ENCODE measurements at places on chromosomes 1 and 21.

GRCh38 chr1:221815660-221816059, 73.8 kb upstream of the DUSP10 start:
- DNase-seq: no peak

GRCh38 chr1:215523906-215524305, 43.2 kb upstream of the KCTD3 start:
- DNase-seq: no peak

DNA sequence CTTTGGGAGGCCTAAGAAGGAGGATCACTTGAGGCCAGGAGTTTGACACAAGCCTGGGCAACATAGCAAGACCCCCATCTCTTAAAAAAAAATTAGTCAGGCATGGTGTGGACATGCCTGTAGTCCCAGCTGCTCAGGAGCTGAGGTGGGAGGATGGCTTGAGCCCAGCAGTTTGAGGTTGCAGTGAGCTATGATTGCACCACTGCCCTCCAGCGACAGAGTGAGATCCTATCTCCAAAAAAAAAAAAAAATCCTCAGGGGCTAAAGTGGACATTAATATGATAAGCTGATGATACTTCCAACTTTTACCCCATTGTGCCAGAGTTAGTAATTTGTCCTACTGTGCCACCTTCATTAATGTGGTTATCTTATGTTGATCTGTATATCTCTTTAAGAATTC, 327.8 kb upstream of the FMN2 start:
- DNase-seq: no peak

DNA sequence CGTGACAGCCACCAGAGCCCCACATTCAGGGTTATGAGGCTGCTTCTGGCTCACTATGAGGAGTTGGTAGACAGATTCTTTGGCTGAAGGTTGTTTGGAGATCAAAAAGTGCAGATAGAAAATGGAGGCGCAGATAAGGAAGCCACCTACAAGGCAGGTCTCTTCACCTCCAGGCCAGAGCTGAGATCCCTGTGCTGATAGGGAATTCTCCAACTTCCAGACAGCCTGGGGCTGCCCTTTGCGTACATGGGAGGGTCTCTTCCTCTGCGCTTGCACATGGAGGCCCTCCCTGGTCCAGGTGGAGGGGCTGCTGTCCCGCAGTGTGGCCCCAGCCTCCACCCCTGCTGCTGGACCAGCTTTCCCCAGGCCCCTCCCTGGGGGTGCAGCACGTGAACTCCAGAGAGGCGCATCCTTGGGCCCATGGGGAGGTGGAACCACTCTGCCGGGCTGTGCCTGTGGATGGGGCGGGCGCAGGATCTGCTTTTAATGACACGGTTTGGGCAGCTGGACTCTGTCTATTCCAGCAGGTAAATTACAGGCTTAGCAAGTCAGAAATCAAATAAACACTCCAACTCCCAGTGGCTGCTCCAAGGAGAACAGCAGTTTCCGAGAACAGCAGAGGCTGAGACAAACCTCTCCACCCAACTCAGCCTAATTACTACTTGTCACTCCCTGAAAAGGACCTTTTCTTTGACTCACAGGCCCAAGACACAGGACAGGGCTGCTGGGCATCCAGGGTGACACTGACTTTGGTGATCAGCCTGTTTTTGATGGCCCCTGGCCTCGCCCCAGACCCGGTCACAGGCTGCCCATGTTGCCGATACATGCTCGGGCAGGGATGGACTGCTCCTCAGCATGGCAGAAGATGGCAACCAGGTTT, 12.4 kb downstream of the OXCT2 start:
- no peak for DNase-seq

DNA sequence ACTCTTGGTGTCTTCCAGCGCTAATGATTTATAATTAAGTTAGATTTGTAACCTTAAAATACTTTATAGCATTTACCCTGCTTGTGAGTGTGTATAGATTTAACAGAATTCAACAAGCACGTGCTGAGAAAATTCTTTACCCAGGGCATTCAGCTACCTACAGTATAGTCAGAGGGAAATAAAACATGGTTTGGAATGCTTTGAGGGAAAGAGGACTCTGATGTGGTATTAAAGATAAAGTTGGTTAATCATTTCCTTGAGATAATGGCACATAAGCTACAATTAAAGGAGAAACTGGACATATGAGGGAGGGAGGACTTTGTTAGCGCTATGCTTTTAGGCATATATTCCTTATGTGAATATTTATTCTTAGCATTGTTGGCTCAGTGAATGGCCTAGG, 26.4 kb upstream of the IL12RB2 start:
- no peak for DNase-seq

GRCh38 chr1:12594966-12595756, 22.8 kb downstream of the DHRS3 start:
- DNase-seq: peak; percentile 57

Measured in caudate nucleus (tissue), 63 donors.